ENCODE measurements at places on chromosomes 1 and 21.

DNA sequence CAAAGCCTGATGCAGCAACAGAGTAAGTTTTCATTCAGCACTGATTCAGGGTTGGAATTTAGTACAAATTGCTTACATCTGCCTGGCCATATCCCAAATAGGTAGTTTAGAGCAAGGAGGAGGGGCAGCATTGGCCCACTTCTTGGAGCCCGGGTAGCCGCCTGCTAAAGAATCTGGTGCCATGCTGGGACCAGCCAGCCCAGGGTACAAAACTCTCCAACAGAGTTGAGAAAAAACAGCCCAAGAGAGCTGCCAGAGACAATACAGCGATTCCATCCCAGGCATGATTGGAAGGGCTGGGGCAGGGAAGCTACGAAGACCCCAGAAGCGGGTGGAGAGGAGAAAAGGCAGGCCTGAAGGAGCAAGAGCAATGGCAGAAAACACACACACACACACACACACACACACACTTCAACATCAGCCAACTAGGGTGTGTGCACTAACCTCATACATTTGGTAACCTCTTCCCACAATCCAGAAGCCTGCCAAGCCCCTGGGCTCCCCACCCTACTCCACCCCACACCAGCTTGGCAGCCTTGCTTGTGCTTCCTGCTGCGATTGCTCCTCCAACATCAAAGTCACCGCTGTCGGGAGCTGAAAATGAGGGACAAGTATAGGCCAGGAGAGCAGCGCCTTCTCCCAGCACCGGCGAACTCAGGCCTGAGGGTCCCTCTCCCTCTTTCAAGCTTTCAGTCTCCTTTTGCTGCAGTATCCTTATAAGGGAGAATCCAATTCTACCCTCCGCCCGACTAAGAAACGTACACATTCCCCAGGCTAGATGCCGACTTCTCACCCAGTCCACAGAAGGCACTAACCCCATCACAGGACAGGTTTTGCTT, 1.2 kb downstream of the PIK3C2B start:
- DNase-seq = peak; percentile 73

- DNase-seq = no peak
Observed at GRCh38 chr1:184656221-184656620, 98.4 kb downstream of the EDEM3 start.

DNA sequence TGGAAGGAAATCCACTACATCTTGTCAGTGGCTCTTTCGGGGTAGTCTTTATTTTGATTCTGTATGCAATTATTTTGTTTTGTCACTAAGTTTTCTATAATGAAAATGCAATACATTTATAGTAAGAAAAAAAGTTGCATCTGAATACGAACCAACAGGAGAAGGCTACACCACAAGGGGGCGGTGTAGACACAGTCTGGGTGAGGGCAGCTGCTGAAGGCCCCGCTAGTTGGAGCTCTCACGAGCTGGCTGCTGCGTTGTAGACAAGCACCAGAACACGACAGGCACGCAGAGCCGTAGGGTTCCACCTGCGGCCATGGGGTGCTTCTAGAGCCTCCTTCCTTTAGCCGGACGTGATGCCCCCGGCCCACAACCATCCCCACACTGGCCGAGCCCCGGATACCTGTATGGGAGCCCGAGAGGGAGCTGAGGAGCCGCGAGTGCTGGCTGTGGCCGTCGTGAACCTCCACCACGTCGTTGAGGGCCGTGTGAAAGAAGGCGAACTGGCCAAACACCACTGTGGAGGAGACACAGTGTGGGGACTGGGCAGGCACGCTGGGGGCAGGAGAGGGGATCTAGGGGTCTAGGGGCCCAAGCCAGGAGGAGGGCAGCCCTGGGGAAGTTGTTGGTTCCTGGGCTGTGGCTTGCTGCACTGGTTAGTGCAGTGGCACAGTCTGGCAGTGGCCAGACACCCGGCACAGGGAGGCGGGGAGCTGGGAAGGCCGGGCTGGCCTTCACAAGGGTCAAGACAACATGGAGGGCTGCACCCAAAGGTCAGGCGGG, 160.8 kb downstream of the ZSCAN20 start:
- peak; percentile 87 for DNase-seq

GRCh38 chr1:201357636-201358348, 19.7 kb downstream of the TNNT2 start:
- no peak for DNase-seq

GRCh38 chr1:201153474-201154388, 543 bp downstream of the TMEM9 start:
- no peak for DNase-seq

DNA sequence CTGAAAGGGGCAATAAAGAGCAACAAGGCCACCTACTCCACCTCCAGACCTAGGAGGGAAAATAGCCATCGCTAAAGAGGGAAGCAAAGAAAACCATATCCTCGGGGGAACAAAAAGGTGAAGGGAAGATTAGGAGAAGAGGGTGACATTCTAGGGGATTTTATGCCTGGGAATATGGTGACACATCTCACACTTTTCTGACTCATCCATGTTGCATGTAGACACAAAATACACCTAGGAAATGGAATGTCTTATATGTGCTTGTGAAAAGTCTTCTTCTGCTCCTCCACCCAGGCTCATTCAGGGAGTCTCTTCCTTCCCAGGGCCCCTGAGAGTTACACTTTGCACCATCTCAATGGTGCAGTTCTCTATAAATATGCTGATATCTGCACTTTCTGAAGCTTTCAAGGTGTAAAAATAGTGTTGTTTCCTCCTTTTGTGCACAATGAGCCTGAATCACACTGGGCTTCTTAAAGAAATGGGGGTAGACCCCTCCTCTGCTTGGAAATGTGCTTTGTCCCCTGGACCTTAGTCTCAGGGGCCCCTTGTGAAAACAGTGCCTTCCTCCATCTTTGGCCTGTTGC, 195.9 kb downstream of the CYYR1 start:
- no peak for DNase-seq

DNA sequence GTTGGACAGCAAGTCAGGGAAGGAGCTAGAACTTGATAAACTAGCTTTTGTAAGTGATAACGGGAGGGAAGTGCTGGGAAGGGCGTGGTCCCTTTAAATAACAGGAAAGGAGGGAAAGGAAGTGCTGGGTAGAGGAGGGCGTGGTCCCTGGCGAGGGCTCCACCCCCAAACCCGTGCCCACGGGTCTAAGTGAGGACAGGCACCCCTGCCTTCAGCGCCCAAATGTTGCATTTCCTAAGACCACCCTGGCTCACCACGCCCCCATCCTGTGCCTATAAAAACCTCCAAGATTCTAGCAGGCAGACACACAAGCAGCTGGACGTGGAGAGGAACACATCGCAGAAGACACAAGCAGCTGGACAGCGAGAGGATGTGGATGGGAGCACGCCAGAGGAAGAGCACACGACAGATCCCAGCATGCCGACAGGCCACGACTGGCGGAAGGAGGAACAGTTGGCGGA, 58.5 kb downstream of the PALMD start:
- no peak for DNase-seq

DNA sequence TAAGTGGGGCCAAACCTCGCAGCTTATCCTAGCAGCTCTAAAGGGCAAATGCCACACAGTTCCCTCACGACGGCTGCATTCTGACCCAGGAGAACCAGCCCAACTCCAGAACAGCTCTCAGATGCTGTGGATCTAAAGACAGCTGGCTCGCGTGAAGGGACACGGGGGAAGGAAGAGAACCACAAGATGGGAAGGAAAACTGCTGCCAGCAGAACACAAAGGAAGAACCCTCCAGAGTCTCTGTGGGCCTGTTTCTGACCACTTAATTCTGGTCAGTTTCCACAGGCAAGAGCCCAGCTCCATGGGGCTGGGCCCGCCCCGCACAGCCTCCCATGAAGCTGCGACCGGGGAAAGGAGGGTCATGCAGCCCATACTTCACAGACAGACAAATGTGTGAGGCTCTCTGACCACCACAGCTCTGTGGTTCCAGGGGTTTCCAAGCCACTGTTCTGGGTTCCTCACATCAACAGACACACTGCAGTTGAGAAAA, 61.1 kb downstream of the SLC45A1 start:
- no peak for DNase-seq

GRCh38 chr1:231159202-231159962, 2.5 kb upstream of the TRIM67 start:
- DNase-seq = no peak

DNA sequence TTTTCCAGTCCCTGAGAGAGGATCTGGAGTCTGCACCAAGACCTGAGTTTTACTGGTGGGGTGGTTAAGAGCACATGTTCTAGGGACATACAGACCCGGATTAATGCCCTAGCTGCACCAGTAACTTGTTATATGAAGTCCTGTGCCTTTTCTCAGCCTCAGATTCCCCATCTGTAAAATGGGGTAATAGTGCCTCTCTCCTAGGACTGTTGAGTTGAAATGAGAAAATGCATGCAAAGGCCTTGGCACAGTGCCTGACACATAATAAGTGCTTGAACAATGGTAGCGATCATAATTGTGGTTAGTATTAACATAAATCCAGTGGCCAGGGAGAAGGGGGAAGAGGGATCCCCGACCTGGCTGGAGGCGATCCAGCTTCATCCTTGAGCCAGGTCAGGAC, 12.3 kb downstream of the AHDC1 start:
- DNase-seq = no peak

DNA sequence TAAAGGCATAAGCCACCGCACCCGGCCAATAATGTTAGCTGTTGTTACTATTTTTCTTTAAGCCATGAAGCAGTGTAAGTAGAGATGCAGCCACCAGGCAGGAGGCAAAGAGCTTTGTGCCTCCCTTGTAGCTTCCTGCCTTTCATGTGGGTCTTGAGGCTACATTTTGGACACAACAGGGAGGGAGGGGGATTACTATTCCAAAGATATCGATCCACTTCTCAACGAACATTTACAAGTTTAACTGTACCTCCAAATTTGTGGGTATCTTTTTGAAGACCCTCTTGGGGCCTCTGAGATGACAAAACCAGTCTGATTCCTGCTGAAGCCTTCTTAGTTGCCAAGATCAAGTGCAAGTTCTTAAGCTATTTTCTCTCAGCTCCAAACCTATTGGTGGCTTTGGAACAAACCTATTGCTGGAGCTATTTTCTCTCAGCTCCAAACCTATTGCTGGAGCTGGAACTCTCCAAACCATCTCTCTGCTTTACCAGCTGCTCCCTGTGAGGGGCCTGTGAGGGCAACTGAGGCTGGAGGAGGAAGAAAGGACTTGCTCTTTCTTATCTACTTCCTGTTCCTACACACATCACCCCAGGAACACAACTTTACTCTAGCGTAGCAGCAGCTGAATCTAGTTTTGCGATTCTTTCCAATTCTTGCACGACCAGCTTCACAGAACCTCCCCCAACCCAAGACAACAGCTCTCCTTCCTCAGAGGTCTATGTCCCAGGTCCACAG, 16.1 kb upstream of the RCAN3 start:
- peak; percentile 65 for DNase-seq

GRCh38 chr1:246565751-246566127, 322 bp downstream of the TFB2M start:
- DNase-seq = no peak

DNA sequence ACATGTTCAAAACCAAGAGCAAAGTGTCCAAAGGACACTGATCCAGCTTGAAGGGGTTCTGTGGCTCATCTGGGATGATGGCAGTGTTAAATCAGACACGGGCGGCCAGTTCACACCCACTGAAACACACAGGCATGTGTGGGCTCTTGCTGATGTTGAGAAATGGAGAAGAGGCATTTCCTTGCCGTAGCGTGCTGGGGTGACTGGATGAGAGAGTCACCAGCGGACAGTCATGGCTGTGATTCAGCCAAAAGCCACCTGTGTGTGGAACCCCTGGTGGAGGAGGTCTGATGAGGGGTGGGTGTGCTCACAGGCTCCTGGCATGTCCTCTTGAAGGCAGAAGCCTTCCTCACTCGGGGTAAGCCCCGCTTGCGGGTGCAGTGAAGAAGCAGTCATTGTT, 7.2 kb downstream of the C1orf35 start:
- DNase-seq = peak; percentile 1
